ENCODE measurements at places on chromosomes 6 and 20. TPM values are rescaled to one million over a fixed set of nuclear protein-coding genes. Genes with fewer than 3 reads are reported as not detected.

GRCh38 chr6:47245745-47246371 lies 63.8 kb downstream of the TNFRSF21 start:
- DNase-seq: no peak

GRCh38 chr6:68634726-68635411 lies at the start of gene ADGRB3:
TSS of gene ADGRB3 (plus strand) at chr6:68635282. CDS start at chr6:68638676, 3,394 bp downstream.
- peak; percentile 97 for DNase-seq

GRCh38 chr20:24664266-24664986 lies 195.0 kb downstream of the SYNDIG1 start:
- DNase-seq: no peak

- no peak for DNase-seq
Measured at GRCh38 chr6:55377150-55377549, 49.9 kb downstream of the GFRAL start.

- no peak for DNase-seq
Measured at GRCh38 chr6:13421425-13422059, 65.9 kb downstream of the GFOD1 start.

GRCh38 chr20:50723672-50724071 lies 7.7 kb upstream of the PARD6B start:
- DNase-seq: no peak

DNA sequence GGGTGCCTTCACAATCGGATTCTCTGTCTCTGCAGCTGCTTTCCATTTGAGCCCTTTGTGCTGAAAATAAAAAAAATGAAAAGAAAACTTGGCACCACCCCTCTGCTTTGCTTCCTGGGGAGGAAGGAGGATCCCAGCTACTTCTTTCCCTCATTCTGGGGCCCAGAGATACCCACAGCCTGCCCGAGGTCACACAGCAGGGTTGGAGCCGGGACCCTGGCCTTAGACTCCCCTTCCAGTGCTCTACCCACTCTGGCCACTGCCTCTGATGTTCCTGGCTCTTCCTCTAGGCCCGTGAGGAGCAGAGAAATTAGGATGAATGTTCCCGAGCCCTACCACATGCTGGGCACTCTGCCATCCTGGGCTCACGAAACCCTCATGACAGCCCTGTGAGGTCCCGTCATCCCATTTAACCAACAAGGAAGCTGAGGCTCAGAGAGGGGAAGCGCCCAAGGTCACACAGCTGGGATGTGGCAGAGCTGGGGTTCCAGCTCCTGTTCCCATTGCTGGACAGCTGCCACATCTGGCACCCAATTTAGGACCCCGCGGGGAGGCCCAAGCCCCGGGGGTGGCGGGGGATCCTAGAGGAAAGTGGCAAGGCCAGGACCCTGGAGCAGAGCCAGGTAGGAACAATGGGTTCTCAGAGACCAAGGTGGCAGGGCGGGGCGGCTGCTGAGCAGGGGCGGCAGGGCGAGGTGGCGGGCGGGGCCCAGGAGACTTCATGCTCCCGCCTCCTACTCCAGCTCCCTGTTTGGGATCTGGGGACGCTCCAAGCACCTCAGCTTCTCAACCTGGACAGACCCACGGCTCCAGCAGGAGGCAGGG lies 76.6 kb downstream of the CEBPB start:
- no peak for DNase-seq

DNA sequence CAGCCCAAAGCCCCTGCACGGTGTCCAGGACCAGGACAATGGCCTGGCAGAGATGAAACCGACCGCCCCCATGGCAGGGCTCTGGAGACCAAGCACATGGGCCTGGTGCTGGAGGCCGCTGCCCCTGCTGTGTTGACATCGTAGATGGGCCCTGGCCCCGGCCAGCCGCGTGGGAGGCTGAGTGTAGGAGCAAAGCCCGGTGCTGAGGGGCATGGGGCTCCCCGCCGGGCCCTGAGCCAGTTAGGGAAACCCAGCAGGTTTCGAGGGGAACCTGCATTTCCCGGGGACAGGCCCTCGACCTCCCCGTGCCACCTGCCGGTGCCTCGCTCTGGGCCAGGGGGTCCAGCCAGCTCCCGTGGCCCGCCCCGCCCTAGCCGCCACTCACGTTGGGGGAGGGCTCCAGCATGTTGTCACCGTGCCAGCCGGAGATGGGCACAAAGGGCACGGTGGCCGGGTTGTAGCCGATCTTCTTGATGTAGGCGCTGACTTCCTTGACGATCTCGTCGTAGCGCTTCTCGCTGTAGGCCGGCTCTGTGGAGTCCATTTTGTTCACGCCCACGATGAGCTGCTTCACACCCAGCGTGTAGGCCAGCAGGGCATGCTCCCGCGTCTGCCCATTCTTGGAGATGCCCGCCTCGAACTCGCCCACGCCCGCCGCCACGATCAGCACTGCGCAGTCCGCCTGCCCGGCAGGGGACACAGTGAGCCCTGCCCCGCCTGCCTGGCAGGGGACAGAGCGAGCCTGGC lies 4.3 kb downstream of the EEF1A2 start:
- DNase-seq: no peak

DNA sequence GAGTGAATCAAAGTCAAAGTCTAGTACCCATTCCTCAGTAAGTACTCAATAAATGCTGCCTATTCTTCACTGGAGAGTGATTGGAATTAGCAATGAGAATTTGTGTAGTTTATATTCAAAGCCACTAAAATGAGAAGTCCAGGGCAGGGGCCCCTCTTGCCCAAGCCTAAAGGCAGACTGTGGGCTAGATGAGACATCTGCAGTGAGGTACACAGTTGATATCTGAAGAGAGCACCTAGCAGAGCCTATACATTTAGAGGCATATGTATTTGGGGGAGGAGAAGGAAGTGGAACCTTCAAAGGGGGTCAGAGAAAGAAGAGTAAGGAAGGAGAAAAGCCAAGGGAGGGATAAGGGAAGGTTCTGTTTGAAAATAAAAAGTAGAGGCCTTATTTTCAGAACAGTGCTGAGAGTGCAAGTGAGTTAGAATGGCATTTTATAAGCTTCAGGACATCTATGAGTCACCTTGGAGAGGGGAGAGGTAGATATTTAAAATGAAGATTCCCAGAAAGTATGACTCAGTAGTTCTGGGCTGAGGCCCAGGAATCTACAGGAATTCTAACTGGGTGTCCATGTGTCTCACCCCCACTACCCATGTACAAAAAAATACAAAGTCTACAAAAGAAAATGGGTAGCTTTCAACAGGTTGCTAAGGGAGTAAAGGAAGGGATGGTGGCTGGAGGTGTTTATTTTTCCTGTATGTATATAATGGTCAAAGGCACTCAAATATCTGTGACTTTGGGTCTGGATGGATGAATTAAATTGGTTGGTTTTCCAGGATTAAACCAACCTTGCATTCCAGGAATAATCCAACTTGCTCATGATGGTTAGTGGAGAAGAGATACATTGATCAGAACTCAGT lies 135.1 kb downstream of the ZFP64 start:
- DNase-seq: no peak

- no peak for DNase-seq
Measured at GRCh38 chr20:62530643-62531032, 54.8 kb upstream of the GATA5 start.

DNA sequence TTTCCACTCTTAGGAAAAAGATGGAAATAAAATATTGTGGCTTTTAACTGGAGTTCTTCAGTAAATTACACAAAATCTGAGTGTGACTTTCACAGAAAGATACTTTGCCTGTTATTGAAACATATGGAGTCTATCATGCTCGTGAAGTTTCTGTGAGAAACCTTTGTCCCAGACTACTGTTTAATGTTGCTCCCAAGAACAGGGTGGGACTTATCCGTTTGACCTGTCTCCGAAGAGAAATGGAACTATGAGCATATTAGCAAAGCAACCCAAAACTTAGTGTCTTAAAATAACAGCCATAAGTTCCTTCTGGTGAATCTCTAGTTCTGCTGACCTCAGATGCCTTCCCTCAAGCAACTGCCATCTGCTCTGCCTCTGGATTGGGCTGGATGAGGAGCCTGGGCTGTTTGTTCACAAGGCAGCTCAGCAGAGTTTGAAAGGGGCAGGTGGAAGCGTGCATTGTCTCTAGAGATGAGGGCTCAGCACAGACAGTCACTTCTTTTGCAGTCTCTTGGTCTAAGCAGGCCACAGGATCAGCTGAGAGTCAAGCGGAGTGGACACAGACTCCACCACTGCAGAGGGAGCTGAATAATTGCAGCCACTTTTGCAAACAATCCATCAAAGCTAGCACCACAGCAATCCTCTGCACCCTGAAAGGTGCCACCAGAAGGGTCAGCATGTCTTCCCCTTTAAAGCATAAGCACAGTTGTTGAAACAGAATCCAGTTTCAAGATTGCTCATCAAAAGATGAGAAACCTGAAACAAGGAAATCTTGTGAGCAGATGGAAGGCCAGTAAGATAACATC lies 52.8 kb downstream of the MYB start:
- no peak for DNase-seq

DNA sequence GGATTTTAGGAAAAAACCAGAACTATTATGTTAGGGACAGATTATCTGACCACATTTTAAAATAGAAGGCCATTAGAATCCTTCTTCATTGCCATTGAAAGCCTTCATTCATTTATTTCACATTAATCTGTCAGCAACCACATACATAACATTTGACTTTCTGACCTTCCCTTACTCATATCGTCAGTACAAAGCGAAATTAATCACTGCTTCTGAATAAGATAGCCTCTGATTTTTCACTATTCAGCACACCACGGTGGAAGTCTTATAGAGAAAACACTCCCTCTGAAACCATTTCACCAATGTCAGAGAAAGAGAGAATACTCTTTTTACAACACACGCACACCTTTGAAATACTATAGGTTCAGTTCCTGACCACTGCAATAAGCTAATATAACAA lies 442.5 kb upstream of the ID4 start:
- no peak for DNase-seq

DNA sequence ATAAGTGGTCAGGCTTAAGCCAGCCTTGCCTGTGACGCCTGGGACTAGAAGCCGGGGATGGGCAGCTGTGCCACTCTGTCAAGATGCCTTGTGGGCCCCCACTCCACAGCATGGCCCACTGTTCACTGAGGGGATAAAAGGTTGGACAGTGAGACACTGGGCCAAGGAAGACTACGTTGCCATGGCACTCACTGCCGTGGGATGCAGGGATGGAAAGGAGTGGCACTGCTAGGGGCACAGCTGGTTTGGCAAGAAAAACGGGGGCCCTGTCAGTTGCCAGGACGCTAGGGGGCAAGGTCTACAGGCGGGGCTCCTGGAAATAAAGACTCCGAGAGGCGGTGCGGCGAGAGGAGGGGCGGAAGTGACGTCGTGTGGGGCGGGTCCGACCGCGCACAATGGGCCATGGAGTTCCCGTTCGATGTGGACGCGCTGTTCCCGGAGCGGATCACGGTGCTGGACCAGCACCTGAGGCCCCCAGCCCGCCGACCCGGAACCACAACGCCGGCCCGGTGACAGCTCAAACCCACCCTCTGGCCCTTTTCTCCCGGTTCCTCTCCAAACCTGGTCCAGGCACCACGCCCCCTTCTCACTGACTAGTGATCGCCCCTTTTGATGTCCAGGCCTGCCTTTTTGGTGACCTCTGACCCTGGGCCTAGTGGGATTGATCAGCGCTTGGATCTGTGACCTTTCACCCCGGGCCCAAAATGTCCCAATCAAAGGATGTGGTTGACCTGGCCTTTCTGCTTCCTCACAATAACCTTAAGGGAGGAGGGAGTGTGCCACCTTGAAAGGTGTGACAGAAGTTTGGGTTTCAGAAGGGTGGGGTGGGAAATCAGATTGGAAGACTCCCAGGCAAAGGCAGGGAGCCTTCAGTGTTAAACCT lies at the start of gene ATAT1:
Gene ATAT1, plus strand, starts transcription at position 391 of the 883 bp plus-strand sequence.
- DNase-seq: peak; percentile 97

DNA sequence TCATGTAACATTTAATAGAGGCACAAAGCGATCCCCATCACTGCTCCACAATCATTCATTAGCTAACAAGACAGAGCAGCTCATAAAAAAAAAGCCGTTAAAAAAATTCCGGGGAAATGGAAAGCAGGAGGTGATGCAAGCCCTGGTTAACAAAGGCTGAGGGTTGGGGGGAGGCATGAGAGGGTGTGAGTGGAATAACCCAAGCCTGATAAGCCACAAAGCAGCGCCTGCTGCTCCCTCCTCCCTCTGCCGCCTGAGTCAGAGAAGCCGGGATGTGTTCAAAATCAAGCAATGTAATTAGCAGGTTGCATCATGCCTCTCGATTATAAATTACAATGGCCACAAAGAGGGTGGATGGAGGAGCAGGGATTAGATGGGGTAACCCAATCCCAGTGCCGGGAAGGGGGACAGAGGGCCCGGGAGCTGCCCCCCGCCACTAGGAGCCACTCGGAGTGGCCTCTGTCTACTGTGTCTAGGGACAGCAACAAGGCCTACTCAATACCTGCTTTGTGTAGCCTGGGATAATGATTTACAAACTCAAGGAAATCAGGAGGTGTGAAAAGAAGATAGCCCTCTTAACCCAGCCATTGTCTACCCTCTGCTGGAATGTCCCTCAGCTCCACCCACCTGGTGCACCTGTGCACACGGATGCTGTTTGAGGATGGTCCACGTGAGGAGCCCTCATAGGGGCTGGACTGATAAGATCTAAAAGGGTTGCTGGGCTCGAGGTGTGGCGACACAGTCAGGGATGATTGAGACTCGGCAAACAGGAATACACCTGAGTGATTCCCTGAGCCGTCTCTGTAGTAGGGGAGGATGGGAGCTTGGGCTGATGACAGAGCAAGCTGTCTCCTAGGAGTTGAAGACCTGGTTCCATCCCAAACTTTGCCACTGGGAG lies 156.9 kb downstream of the VEGFA start:
- DNase-seq: peak; percentile 17

DNA sequence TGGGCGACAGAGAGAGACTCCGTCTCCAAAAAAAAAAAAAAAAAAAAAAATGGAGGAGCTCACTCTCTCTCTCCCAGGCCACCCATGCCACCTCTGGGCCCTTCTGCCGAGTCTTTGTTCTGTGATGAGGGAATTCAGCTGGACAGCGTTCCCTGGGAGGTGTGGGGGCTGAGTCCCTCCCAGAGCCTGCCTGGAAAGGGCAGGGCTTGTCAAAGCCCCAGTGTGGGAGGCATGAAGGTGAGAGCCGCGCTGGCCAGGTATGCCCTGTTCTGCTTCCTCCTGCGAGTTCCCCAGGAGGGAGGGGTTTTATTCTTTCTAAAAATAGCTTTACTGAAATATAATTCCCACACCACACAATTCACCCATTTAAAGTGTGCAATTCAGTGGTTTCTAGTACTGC lies 69.6 kb downstream of the TMEM242 start:
- no peak for DNase-seq

- DNase-seq: no peak
Measured at GRCh38 chr6:111844921-111845320, 28.3 kb downstream of the FYN start.

GRCh38 chr20:18388860-18389259 lies 78.0 kb downstream of the DZANK1 start:
- no peak for DNase-seq

SNAP91 gene
- total RNA-seq: 128 TPM

GNL1 gene
- total RNA-seq: 72.0 TPM

DZANK1 gene
- 5.8 TPM for total RNA-seq

CCN2 gene
- 38.3 TPM for total RNA-seq

ZHX3 gene
- total RNA-seq: 31.7 TPM

Data from spinal cord (tissue), 10 donors.